Stimulated activated CD4-positive, alpha-beta T cell treated with anti-CD3 and anti-CD28 coated beads, Interleukin-1b, Interleukin-23, amount 100 ng/mL, for 24 hours (primary cell): ENCODE measurements at places on chromosomes 13 and 19.

GRCh38 chr19:15264061-15264932 is 32.0 kb upstream of the EPHX3 start:
- DNase-seq, result peak; percentile 80

DNA sequence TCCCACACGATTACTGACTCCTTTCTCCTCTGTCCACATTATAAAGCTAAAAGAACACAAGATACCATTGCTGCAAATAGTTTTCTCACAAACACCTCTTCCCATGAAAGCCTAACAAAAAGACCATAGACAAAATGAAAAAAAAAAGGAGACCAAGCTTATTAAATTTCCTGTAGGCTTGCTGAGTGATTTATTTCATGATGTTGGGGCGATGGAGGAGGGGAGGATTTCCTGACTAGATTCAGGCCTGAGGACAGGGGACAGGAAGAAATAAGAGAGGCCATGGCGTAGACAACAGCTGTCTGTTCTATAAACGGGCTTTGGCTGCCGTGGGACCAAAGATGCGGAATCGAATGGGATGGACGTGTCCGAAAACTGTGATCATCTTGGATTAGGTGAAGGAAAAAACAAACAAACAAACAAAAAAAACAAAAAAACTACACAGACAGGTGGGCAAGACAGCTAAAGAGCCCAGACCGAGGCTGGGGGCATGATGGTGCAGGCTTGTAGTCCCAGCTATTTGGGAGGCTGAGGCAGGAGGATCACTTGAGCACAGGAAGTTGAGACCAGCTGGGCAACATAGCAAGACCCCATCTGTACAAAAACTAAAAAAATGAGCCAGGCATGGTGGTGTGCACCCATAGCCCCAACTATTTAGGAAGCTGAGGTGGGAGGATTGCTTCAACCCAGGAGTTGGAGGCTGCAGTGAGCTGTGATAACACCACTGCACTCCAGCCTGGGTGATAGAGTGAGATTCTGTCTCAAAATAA is 5.3 kb downstream of the TMPRSS9 start:
- no peak for DNase-seq

DNA sequence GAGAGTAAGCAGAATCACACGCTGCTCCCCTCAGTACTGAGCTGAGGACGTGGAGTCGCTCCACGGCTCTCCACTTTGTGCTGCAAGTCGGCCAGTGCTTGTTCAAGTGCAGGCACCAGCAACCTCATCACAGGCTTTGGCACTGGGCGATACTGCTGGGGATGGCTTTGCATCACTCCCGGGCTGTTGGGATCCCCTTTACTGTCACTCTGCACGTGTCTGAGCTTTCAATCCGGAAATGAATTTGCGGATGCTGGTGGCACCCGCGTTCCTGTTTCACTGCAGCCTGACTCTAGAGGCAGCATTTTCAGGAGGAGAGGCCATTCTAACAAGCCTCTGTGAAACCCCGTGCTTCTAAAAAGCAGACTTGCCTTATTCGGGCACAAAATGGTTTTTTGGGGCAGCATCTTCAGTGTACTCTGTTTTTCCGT is 19.1 kb downstream of the SMARCA4 start:
- DNase-seq, result no peak

DNA sequence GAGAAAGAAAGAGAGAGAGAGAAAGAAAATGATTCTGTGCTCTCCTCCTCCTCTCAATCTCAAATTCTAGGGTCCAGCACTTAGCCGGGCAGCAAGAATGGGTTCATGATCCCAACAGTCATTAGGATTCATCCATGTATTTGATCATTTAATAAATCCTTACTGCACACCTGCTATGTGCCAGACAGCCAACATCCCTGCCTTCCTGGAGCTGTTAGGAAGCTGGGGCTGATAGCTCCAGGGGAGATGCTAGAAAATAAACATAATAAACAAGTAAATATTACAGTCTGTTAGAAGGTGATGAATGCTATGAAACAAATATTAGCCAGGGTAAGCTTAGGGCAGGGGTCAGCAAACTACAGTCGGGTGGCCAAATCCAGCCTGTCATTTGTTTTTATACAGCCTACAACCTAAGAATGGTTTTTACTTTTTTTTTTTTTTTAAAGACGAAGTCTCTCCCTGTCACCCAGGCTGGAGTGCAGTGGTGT is 9.9 kb upstream of the ACP7 start:
- DNase-seq, result no peak

GRCh38 chr19:23993440-23993839 is 78.8 kb downstream of the ZNF726 start:
- no peak for DNase-seq

- no peak for DNase-seq
Observed at GRCh38 chr13:64723724-64724123, 2506.4 kb downstream of the PCDH9 start.

GRCh38 chr19:41354343-41354953 is 726 bp upstream of the TGFB1 start:
- no peak for DNase-seq

DNA sequence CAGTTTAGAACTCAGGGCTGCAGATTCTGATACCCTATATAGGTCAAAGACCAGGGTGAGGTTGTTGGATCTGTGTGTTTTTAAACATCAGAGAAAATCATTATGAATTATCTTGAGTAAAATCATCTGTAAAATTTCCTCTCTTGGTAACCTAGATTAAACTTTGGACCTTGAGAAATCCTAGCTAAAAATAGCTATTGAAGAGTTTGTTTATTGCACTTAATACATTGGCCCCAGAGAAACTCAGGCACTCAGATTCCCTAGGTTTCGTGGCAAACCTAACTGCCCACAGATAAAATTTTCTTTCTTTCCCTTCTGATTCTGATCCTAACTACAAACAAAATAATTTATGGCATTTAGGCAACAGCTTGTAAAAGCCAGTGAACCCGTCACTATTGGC is 102.3 kb downstream of the GPC6 start:
- no peak for DNase-seq
